ENCODE measurements at places on chromosomes 11 and 22.

DNA sequence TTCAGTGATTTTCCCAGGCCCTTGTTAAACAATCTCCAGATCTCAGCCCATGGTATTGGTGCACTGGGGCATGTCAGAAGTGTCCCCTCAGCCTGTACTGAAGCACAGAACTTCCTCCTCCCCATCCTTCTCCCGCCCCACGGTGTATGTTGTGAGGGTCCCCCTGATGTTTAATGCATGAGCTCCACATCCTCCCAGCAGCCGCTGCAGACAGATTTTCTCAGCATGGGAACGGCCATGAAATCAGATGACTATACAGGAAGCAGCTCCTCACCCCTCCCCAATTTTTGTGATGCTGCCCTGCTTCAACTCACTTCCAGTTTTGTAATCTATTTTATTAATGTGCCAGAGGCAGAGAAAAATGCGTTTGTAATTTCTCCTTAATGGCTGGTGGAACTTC is 406.0 kb downstream of the MIAT start:
- DNase-seq = no peak

GRCh38 chr11:70526116-70527045 is 128.1 kb downstream of the CTTN start:
- DNase-seq = no peak

GRCh38 chr22:39514373-39514973 is 5.9 kb upstream of the ATF4 start:
- peak; percentile 68 for DNase-seq

DNA sequence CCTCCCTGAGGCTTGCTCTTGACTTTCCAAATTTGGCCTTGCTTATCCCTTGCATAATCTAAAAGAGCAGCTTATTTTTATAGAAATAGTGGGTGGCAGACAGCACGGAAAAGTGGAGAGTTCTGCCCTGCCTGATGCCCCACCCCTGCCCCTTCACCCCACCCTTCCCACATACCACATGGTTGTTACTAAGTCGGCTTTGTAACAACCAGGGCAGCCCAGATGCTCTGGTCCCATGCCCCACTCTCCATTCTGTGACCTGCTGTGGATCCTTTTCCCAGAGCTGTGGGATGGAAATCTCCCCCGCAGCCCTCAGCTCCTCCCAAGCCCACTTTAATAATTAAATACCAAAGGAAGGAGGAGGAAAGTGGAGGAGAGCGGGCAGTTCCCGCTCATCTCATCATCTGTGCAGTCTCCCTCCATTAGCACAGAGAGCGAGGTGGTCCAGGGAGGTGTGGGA is 10.9 kb downstream of the MRGPRF start:
- no peak for DNase-seq

Measured in activated T-cell treated with anti-CD3 and anti-CD28 coated beads, Interleukin-2, amount 50 U/mL, for 1 hour (primary cell).